T-cell (primary cell): ENCODE measurements at places on chromosomes 3 and 15. TPM values are rescaled to one million over a fixed set of nuclear protein-coding genes. Genes with fewer than 3 reads are reported as not detected.

PATL2 gene
- 53.9 TPM for total RNA-seq

CFAP161 gene
- not detected for total RNA-seq

LEKR1 gene
- total RNA-seq: 1.2 TPM

STRIT1 gene
- total RNA-seq: not detected

FOXB1 gene
- total RNA-seq: 0.15 TPM

EFHB gene
- 1.8 TPM for total RNA-seq

CCDC39 gene
- not detected for total RNA-seq

KLHL40 gene
- not detected for total RNA-seq

FMN1 gene
- total RNA-seq: 22.4 TPM
